Activated naive CD4-positive, alpha-beta T cell treated with anti-CD3 and anti-CD28 coated beads, Interleukin-2, amount 50 U/mL, for 16 hours (primary cell): ENCODE measurements at places on chromosomes 12 and 14.

DNA sequence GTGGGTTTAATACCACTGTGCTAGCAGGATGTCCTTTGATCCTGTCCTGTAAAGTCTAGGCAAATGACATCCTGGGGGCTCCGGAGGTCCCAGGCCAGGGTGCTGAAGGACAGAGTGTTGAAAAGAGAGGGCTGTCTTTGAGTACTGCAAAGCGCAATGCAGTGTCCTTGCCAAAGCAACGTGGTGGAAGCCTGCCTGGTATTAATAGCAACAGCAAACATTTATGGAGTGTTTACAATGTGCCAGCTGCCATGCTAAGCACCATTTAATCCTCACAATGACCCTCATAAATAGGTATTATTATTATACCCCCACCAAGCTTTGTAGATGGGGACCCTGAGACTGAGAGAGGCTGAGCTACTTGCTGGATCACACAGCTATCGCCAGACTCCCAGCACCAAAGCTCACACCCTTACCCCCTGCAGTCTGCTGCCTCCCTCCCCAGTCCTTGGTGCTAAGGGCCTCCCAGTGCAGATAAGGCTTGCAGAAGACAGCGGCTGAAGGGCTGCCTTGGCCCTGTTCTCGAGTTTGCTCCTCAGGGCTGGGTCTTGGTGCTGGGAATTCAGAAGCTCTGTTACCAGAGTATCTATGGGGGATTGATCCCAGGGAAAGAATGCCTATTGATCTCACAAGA lies 427.7 kb downstream of the FUT8 start:
- DNase-seq = no peak

GRCh38 chr14:53610947-53611346 lies 345.7 kb downstream of the BMP4 start:
- no peak for DNase-seq

DNA sequence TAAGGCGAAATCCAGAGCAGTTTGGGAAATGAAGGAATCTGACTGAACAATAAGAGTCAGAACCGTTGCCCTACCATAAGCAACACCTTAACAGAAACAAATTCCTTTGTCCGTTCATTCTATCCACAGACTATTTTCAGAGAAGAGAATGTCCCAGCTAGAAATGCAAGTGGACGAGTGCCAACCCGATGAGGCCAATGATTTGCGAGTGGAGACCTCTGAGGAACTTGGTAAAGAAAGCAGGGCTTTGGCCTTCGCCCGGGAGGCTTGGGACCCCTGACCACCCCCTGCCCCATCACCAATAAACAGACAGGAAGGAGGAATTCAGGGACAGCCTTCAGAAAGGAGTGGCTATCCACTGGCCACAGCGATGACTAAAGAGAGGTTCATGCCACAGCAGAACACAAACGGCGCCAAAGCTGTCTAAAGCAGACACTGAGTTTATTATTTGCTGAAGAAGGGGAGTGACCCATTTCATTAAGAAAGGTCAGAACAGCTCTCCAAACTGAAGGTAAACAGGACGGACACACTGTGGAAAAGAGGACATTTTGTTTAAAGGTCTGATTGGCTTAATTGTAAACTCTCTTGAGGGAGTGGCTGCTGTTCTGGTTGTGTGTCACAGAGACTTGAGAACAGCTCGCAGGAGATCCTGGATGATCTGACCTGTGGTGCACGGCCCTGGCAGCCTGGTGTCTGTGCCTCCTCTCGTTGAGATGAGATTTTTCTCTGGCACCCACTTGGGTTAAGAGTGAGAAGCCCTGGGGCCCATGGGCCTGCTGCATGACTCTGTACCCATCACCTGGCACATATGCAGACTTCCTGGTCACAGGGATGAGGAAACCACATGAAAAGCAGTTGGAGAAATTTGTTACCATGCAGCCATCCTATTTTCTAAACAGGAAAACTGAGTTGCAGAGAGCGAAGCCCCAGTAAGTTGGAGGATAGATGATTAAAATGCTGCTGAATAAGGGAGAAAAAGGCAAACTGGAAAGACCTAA lies 142.0 kb upstream of the PZP start:
- no peak for DNase-seq

- DNase-seq = no peak
Observed at GRCh38 chr14:88179716-88180115, 143.4 kb downstream of the KCNK10 start.

GRCh38 chr14:78081245-78081644 lies 88.9 kb upstream of the NRXN3 start:
- DNase-seq = no peak

DNA sequence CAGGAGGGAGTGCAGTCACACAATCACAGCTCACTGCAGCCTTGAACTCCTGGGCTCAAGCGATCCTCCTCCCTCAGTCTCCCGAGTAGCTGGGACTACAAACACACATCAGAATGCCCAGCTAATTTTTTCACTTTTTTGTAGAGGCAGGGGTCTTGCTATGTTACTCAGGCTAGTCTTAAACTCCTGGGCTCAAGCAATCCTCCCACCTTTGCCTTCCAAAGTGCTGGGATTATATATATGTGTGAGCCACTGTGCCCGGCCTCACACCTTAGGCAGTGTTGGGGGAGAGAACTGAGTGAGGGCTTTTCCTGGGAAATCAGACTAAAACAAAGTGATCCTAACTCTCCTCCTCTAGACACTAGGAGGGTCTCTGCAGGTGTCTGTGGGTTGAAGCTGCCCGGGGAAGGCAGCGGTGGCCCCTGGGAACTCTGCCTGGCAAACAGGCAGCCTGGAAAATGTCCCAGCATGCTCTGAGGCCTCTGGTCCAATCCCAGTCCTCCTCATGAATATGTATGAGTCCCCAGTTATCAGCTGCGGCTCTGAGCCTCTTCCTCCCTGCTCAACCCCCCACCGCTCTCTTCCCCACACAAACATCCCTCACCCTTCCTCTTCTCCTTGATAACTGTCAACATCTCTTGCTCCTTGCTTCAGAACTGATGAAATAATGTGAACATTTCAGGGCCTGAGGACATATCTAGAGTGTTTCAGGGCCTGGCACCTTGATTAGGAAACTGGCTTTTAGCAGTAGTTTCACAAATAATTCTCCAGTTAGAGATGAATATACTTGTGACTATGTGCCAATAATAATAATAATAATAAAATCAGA lies 7.9 kb upstream of the NAA25 start:
- DNase-seq = no peak

DNA sequence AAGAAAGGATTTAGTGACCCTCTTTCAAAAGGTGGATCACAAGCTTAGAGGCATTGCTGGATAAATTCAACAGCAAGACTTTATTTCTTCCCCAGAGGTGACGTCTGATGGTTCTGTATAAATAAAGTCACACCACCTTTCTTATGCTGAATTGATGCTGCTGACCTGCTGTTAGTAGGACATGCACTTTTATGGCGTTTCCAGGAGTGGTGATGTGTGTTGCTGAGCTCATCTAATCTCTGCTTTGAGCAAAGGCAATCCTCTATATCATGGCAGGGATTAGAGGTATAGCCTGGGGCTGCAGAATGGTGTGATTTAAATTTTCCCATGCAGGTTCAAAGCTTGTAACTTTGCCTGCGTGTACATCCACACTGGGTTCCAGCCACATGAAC lies 94.9 kb downstream of the ETV6 start:
- no peak for DNase-seq

GRCh38 chr14:34926552-34926951 lies 51.4 kb upstream of the BAZ1A start:
- DNase-seq = no peak

DNA sequence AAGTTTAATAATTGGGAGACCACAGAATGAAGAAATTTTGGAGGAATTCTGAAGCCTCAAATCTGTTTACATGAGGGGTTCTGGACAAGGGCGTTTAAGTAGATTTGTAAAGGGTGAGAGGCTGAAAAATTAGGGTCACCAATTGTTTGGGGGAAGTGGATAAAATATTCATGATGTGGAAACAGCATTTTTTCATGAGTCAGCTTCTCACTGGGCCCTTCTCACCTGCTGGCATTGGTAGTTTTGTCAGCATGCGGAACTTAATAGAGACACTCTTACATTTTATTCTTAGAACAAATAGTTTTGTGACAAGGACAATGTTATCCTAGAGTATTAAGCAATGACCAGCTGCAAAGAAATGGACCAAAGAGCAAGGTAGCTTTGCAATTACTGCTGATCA lies 634.4 kb downstream of the LRFN5 start:
- DNase-seq = no peak

DNA sequence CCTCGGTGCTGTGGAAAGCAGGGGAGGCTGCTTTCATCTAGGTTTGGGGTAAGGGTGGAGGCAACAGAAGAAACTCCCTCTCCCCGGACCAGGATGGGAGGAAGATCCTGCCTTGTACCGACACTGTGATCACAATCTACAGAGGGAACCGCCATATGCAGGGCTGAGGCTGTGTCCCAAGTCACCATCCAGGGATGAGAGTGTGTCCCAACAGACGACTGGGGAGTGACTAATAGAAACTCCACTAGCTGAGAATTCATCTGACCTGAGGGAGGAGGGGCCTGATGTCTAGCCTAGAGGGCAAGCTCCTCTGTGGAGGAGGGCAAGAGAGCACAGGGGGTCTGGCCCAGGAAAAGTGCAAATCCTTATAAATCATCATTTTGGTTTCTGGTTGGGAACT lies 172.4 kb downstream of the CALM1 start:
- no peak for DNase-seq

DNA sequence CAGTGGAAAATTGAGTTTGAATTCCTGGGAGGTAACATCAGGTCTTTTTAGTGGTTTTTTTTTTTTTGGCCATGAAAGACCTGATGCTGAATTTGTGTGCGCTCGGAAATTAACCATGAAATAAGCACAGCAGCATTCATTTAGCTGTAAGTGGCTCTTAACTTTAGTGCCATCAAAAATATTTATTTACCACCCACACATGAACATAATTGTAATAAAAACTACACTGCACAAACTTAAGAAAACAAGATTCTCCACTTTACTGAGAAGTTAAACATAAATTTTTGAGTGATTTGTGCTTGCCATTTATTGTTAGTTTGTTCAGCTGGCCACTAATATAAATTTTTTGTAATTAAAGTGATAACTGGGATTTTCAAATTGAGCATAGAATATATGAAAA lies 2.4 kb downstream of the SLC41A2 start:
- DNase-seq = no peak

- no peak for DNase-seq
Observed at GRCh38 chr12:91133871-91134270, 22.6 kb upstream of the LUM start.

- no peak for DNase-seq
Observed at GRCh38 chr12:27619308-27619707, 76.9 kb upstream of the REP15 start.

- DNase-seq = no peak
Observed at GRCh38 chr12:48292040-48292439, 58.7 kb downstream of the ZNF641 start.

- no peak for DNase-seq
Observed at GRCh38 chr12:132182711-132183365, 38.6 kb downstream of the NOC4L start.

GRCh38 chr12:17016116-17016864 lies 410.3 kb upstream of the LMO3 start:
- DNase-seq = no peak

DNA sequence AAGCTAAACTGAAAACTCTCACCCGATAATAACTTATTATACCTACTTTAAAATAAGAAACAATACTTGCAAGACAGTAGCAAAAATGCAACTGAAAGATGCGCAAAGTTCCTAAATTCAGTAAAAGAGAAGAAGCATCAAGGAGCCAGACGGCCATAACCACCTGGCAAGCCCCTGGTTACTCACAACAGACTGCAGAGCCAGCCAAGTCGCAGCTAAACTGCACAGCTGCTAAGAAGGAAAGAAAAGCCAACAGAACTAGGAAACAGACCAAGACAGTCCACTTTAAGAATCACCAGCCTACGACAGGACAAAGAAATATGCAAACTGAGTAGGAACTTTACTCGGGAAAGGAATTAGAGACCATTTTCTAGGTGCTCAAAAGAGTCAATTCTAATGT lies 127.9 kb downstream of the TMTC1 start:
- no peak for DNase-seq

DNA sequence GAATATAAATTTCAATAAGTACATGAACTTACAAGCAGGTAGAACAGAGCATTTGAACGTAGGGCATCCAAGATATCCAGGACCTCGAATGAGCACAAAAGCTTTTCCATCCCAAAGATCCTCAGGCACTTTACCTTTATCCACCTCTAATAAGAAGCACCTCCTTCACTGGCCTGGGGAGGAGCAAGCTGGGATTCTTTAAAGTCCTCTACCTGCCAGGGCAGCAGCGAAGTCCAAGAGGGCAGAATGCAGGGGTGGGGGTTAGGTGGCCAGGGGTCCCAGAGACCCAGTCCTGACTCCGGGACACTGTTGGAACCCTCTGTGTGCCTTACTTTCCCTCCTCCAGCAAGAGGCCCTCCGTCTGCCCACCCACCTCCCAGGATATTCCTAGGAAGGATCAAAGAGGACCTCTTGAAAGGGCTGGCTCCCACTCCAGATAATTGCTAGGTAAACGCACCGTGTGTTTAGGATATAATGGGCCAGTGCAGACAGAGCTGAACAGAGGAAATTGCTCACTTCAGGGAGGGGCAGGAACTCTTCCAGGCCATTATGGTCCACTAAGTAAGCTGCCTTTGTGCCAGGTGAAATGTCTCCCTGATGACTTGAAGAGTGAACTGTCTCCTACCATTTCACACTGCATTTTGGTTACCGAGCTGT lies 68.1 kb downstream of the TTC9 start:
- DNase-seq = no peak

- DNase-seq = no peak
Observed at GRCh38 chr14:51879170-51879569, 18.8 kb downstream of the GNG2 start.

GRCh38 chr12:26748412-26748740 lies 84.6 kb downstream of the ITPR2 start:
- DNase-seq = no peak

- no peak for DNase-seq
Observed at GRCh38 chr12:46503637-46504175, 131.1 kb upstream of the SLC38A2 start.

- no peak for DNase-seq
Observed at GRCh38 chr12:131943389-131943788, 6.4 kb upstream of the EP400 start.

DNA sequence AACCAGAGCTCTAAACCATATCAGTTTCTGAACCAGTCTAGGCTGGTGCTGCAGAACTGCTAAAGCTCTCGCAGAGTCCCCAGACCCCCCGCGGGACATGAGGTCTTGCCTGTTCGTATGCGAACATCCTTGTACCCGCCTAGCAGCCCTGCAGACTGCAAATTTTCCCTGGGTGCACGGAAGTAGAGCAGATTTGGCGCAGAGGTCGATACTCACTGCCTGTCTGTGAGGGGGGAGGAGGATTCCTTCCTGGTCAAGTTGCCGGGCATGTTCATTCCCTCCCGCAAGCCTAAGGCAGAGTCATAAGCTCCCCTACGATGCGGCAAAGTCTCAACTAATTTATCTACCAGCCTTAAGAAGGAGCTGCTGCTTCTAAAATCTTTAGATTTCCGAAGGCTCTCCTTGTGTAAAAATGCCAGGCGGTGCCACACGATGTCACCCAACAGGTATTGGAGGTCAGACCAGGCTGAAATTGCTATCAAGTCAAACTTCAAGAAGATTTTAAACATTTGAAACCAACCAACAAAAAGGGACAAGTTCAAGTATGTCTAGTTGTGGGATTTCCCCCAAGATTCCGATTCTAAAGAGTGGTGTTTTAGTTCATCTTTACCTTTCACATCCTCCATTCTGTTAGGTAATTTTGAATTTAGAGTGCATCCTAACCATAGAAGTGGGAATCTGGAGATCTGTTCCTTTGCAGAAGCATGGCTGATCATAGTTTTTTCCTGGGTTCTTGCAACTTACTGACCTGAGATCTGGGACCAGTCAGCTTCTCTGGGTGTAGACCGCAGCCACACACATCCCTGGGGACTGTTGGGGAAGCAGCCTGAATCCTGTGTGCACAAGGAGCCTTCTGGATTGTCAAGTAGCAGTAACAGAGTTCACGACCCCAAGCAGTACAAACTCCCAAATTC lies 1.6 kb upstream of the PAX9 start:
- no peak for DNase-seq
